Stimulated activated CD4-positive, alpha-beta T cell treated with anti-CD3 and anti-CD28 coated beads, Interleukin-15, amount 100 ng/mL, for 48 hours (primary cell): ENCODE measurements at places on chromosomes 7 and 10.

- peak; percentile 8 for DNase-seq
These were observed 69.8 kb downstream of the LSMEM1 start for GRCh38 chr7:112550468-112551060.

- DNase-seq: no peak
These were observed 43.7 kb downstream of the COL17A1 start for GRCh38 chr10:104041891-104042535.

- no peak for DNase-seq
These were observed 33.9 kb upstream of the GSAP start for GRCh38 chr7:77450054-77450453.

- no peak for DNase-seq
These were observed 345.5 kb upstream of the POM121L12 start for GRCh38 chr7:52689912-52690311.

DNA sequence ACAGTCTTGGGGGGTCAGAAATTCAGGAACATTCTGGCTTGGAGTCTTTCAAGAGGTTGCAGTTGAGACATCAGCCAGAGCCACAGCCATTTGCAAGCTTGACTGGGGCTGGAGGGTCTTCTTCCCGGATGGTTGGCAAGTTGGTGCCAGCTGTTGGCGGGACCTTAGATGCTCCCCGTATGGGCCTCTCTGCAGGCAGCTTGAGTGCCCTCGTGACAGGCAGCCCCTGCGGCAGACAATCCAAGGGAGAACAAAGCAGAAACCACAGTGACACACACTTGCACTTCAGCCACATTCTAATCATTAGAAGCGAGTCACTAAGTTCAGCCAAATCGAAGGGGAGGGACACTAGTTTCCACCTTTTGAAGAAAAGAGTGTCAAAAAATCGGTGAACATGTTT is 59.4 kb upstream of the MXI1 start:
- DNase-seq: no peak

DNA sequence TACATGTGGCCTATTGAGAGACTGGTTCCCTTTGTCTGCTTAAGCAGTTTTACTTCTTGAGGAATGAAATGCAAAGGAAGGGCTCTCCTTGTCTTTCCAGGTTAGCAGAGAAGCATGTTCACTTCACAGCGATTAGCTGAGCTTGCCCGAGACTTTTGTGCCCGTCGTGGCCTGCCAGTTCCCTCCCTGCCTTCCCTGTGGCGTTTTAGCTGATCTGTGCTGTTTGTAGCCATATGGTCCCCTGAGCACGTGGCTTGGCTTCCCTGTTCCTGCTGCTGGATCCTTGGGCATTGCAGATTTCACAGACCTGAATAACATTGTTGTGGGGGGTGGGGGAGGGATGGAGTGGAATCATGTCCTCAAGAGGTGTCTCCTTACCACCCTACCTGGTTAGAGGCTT is 61.8 kb downstream of the SND1 start:
- DNase-seq: no peak

DNA sequence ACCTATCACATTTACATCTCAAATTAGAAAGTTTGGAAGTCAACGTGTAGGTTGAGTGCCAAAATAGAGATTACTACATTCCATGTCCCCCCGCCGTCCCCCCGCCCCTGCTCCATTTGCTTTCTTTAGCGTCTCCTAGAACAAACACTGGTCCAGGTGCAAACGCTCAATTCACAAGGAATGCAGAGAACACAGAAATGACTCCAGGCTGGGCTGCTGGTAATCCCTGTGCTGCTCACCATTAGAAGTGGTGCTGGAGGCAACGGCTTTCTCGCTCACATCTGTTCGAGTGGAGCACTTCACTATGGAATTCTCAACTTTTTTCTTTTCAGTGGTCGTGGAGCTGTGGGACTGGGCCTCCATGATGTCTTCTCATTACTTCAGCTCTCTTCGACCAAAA is 14.1 kb downstream of the GLI3 start:
- DNase-seq: no peak

DNA sequence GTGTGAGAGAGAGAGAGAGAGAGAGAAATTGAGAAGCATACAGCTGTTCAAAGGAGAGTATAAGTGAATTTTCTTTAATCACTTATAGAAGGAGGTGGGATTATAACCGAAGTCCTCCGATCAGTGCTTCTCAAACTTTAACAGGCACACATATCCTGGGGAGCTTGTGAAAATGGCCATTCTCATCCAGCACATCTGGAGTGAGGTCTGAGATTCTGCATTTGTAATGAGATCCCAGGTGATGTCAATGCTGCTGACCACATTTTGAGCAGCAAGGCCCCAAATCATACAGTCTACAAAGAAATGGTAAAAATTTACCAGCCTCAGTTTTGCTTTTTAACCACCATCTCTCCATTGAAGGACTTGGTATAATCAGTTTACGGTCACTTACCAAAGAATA is 219.0 kb downstream of the PTEN start:
- DNase-seq: no peak

GRCh38 chr7:2437537-2438148 is 34.2 kb downstream of the CHST12 start:
- DNase-seq: no peak

DNA sequence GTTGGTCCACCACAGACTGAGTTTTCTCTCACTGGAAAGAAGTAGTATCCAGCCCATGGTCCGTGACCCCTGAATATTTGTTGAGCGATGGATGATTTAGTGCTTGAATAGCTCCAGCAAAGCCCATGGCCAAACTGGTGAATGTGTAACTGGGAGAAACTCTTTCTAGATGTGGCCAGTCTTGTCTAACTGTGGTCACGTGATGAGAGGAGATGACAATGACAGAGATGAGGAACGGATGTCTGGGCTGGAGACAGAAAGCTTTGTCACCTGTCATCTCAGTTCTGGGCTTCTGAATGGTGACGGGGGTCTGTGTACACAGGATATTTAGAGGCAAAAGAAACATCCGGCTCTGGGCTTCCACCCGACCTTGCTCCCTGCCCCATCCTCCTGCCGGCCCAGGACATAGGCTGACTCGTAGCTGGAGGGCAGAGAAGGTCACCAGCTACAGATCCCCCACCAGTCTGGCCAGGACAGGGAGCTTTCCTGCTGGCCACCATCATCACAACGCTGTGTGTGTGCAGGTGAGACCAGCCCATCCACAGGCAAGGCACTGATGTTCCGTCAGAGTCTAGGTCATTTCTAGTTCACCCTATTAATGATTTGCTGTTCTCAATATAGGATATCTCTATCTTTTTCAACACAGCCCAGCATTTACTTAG is 152.5 kb upstream of the TNS3 start:
- DNase-seq: no peak
